IPS-NIHi11 (cell line): ENCODE measurements at places on chromosomes 1 and 21.

GRCh38 chr1:2803931-2804627 lies 2.6 kb upstream of the TTC34 start:
- DNase-seq = no peak

GRCh38 chr1:166170075-166170474 lies 3.3 kb upstream of the FAM78B start:
- DNase-seq = no peak

DNA sequence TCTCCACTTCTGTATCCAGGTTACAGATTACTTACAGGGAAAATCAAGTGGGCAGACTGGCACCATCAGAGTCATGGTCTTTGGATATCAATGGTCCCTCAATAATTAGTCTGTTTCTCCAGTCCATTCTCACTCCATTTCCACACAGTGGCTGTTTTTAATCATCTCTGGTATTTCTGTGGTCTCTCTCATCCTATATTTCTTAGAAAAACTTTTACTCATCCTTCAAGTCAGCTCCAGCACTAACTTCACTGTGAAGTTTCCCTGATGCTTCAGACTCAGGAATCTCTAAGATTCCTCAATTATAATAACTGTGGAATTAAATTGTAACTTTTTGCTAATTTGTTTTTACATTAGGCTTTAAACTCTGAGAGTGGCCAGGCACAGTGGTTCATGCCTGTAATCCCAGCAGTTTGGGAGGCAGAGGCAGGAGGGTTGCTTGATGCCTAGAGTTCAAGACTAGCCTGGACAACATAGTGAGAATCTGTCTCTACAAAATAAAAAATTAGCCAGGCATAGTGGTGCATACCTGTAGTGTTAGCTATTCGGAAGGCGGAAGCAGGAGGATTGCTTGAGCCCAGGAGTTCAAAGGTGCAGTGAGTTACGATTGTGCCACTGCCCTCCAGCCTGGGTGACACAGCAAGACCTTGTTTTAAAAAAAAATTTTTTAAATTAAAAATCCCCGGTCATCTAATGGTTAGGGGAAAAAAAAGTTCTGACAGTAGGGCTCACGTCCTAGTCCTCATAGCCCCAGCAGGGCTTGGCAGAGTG lies 10.6 kb downstream of the CD160 start:
- no peak for DNase-seq

GRCh38 chr1:196407358-196408051 lies 200.7 kb downstream of the KCNT2 start:
- no peak for DNase-seq

DNA sequence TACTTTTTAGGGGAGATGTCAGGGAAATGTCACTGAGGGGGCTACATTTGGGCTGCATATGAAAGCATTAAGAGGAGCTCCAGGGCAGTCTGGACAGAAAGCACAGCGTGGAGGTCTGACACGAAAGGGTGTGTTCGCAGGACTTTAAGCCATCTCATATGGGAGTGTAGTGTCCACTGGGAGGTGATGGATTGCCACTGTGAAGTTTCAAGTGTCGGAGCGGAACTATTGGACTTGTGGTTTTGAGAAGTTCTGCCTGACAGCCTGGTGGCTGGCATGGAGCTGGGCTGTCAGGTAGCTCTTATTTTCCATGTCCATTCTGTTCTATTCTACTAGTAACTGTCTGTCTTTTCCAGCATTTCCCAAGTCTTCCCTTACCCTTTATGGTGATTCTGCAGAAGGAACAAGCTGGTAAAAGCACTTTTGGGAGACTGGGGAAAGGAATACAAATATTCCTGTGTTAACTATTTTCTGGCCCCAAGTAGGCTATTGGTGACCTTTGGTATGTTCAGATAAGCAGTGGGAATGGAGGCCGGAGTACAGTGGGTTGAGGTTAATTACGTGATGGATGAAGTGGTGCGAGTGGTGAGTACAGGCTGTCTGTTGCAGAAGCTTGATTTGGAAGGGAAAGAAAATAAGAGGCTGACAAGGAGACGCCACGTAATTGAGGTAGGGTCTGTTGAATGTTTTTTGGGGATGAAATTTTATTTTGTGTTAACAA lies 19.3 kb downstream of the B3GALT5 start:
- no peak for DNase-seq

DNA sequence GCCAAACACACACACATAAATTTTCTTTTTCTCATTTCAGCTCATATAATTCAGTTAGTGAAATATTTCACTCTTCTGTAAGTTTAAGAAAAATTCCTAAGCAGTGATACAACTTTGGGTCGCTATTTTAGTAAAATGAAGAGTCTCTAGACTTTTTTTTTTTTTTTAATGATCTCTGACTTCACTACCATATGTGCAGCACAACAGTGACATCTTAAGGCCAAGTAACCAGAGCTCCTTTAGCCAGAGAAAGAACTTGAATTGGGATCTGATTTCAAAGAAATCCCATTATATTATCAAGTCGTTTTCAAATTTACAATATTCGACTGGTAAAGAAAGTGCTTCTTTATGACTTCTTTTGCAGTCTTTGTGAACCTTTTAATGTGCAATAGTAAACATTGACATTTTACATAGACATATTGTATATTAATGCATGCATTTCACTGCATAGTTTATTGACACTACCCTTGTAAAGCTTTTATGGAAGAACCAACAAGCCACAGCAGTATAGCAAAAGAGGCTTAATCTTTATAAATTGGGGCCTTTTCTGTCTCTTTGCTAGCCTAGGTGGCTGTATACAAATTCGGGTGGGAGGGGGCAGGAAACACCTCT lies 62.2 kb downstream of the LRRC40 start:
- DNase-seq = no peak

- no peak for DNase-seq
Measured at GRCh38 chr1:101037316-101037715, 11.7 kb upstream of the DPH5 start.

DNA sequence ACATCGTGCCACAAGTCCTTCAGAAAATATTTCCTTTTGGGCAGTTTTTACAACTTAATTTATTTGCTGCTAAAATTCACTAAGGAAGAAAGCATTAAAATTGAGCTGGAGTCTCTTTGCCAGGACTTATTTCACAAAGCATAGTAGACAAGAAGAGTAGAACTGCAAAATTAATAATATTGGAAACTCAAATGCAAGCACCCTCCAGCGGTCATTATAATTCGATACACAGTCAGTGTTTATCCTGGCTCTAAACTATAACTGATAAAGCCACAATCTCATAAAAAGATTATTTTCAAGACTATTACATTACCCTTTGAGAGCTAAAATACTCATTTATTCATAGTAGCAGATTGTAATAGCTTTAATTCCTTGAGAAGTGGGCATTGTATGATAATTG lies 655.4 kb downstream of the RWDD3 start:
- DNase-seq = no peak

DNA sequence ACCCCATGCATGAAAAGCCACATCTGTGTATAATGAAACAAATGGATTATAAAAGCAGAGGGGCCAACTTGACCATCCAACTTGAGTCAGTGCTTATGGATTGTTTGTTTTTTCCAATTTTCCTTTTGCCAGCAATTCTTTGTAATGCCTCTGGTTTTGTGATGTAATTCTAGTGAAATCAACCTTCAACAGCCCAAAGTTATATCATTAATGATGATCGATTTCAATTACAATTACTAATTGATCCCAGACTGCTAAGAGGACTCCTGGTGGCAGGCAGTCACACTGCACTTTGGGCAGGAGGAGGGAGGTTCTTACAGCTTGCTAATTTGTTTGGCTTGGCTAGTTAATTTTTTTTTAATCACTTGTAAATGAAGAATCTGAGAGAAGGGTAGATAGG lies 552.3 kb downstream of the NUF2 start:
- DNase-seq = peak; percentile 21

GRCh38 chr1:82215056-82215852 lies 414.5 kb downstream of the ADGRL2 start:
- DNase-seq = no peak

GRCh38 chr1:5818755-5819154 lies 173.5 kb downstream of the NPHP4 start:
- DNase-seq = no peak

DNA sequence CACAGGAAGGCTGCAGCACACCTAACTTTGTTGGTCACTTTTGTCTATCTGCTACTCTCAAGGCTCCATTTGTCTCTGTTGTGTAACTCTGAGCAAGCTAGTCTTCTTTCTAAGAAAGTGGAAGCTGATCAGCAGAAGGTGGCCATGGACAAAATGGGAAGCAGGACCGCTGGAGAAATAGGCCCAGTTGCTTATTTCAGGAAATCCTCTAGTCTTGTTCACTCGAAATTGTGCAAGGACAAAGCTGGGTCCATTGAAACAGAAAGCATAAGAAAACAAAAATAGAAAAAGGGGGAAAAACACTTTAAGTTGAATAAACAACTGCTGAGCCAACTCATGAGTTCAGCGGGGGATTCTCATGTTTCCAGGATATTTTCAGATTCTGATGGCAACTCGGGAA lies 150.1 kb downstream of the PBX1 start:
- no peak for DNase-seq

DNA sequence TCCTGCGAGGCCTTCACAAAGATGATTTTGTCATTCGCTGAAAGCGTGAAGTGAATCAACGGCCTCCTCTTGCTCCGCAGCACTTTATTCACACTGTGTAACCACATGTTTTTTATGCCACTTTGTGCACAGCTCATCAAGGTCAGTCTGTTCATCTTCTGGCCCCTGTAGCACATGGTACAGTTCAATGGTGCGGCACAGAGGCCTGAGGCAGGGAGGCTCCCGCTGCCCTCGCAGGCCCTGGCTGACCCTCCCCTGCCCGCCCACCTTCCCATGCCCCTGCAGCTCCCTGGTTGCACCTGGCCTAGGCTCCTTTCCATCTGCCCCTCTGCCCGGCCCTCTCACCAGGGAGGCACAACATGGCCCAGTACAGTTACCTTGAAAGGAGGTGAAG lies 87.5 kb downstream of the CD247 start:
- no peak for DNase-seq
